ENCODE measurements at places on chromosomes 12 and 14. TPM values are rescaled to one million over a fixed set of nuclear protein-coding genes. Genes with fewer than 3 reads are reported as not detected.

Gene CS
- 156 TPM for total RNA-seq

Gene MDP1
- total RNA-seq: 30.7 TPM

Gene RASAL1
- 0.56 TPM for total RNA-seq

Gene CCDC60
- total RNA-seq: not detected

Gene MAP4K5
- 35.1 TPM for total RNA-seq

Gene FLVCR2
- 9.2 TPM for total RNA-seq

Gene IGF1
- total RNA-seq: not detected

Gene MANSC1
- total RNA-seq: 3.1 TPM

Gene SLCO1B1
- total RNA-seq: 0.39 TPM

Gene VRTN
- not detected for total RNA-seq

Gene TSHR
- not detected for total RNA-seq

Gene FOXM1
- 89.8 TPM for total RNA-seq

Gene LBHD2
- 0.27 TPM for total RNA-seq

Gene TAS2R30
- not detected for total RNA-seq

Gene RSRC2
- total RNA-seq: 54.7 TPM

Gene TAS2R43
- not detected for total RNA-seq

Gene CCNT1
- total RNA-seq: 11.7 TPM

Measured in A549 treated with Mapracorat at 1 μM for 4 hours (cell line).